ENCODE measurements at places on chromosomes 4 and X.
A peak's percentile ranks its signal among the peaks of the same experiment; 100 is the strongest.

DNA sequence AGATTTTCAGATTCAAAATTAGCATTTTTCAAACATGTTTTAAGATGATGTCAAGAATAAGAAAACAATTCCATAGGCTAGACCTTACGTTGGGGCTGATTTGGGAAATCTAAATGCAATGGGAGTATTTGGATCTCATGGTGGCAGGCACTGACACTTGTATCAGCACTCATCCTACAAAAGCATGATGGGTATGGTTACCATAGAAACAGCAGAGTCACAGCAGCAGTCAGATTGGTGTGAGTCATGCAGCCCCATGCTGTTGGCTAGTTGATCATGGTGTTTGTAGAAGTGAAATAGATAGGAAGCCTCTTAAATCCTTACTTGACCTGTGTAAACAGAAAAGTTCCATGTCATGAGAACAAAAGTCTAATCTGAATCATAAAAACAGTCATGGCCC is 1637.3 kb upstream of the PABPC4L start:
- DNase-seq, result no peak

GRCh38 chr4:36582198-36582597 is 300.8 kb downstream of the DTHD1 start:
- no peak for DNase-seq

DNA sequence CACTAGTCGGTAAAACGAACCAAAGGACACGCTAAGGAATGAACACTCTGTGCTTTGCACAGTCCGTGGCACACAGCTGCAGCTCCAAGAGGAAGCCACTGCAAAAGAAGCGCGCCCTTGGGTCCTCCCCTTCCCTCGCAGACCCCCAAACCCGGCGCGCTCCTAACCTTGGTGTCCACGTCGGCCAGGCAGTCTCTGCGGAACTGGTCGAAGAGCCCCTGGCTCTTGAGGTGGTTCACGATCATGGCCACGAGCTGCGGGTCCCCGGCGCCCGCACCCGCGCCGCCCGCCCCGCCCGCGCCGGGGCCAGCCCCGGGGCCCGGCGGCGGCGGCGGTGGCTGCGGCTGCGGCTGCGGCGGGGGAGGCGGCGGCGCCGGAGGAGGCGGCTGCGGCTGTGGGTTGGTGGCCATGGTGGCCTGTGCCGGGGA is 333 bp downstream of the BOD1L1 start:
- DNase-seq, result no peak

GRCh38 chr4:164706675-164707074 is 47.3 kb upstream of the SMIM31 start:
- DNase-seq, result no peak

- DNase-seq, result no peak
Observed at GRCh38 chr4:43607827-43608461, 715.4 kb downstream of the GRXCR1 start.

GRCh38 chrX:133956570-133957340 is 28.6 kb downstream of the GPC3 start:
- DNase-seq, result no peak

GRCh38 chr4:187577941-187578480 is 417.6 kb upstream of the ZFP42 start:
- DNase-seq, result no peak

- no peak for DNase-seq
Observed at GRCh38 chr4:120841580-120841979, 80.9 kb downstream of the PRDM5 start.

DNA sequence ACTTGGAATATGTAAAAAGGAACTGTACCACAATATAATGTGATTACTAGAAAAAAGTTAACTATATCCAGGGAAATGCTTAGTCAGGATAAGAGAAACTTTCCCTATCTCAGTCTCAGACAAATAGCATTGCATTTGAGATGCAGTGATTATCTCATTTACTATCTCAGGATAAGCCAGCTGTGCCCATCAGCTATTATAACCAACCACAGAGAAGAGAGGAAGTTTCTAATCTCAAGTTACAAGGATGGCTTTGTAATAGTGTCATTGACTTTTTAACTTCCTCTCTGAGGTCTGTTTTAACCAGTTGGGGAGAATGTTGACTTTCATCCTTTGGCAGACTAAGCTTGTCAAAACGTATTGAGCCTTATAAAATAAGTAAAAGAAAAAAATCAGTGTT is 56.5 kb downstream of the SNX25 start:
- DNase-seq, result no peak

- DNase-seq, result no peak
Observed at GRCh38 chr4:145390571-145390970, 91.1 kb upstream of the SMAD1 start.

DNA sequence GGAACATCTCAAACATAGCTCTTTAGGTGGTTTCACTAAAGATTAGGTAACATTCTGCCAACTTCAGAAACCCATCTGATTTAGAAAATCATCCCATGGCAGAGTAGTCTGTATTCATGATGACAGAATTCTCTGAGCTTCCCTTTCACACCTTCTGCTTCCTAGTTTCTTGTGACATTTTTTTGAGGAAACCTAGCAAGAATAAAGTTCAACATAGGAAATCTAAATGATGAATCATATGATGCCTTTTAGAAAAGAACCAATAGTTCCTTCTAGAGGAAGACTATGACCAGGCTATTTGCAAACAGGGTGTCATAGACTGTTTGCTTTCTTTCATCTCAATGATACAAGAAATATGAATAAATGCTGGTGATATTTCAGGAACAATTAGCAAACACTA is 49.8 kb upstream of the CAMK2D start:
- DNase-seq, result no peak

- no peak for DNase-seq
Observed at GRCh38 chr4:155773196-155773800, 14.5 kb downstream of the GUCY1B1 start.

- no peak for DNase-seq
Observed at GRCh38 chr4:112517067-112517634, 1.2 kb upstream of the NEUROG2 start.

DNA sequence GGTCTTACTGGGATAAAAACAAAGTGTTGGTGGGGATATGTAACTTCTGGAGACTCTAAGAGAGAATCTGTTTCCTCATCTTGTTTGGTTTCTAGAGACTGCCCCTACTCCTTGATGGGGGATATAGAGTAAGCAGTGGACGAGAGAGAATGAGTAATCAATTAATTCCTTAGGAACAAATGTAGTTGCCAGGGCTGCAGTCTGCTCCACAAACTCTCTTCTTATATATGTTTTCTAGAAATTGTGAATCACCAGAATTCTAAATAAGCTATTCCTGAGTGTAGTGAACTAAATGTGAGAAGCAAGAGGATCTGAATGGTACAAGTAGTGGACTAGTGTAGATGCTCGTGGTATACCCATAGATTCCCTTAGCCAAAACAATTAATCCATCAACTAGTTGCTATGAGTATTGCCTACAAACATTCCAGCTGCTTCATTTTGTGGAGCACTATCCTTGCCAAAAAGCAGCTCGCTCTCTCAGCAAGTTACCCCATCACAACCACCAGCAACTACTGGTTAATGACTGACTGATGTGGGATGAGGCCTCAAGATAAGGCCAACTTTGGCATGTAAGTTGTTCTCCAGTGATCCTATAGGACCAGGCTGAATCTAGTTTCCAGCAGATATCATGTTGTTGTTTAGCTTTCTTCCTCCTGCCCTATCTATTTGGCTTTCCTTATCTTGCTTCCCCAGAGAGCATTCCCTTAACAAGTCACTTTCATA is 273.0 kb downstream of the SLC7A11 start:
- DNase-seq, result no peak

DNA sequence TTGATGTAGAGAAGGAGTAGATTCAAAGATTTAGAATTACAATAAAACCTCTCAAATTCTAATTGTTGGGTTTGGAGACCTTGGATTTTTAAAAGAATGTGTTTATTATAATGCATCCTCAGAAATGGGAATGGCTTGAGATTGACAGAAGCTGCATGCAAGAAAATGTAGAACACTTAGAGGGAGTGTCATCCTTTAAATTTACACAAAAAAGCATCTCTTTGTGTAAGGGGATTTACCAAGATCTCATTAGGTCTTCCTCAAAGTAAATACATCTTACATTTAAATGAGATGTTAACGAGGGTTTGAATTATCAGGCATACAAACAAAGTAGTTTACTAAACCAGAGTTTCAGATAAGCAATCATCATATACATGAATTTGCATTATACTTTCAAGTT is 615.0 kb downstream of the FAM133A start:
- no peak for DNase-seq

DNA sequence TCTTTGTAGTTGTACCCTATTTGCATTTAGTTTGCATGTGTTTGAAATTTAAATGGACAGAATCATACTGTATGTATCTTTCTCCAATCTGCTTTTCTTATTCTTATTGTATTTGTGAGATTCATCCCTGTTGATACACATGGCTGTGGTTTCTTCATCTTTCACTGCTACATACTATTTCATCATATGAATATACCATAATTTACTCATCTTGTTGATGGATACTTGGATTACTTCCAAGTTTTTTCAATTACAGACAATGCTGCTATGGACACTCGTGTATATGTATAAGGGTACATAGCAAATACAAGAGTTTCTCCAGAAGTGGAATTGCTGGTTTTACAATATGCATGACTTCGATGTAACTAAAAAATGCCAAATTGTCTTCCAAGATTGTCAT is 11.8 kb upstream of the KLHL8 start:
- no peak for DNase-seq

- DNase-seq, result no peak
Observed at GRCh38 chrX:105648732-105649131, 173.6 kb upstream of the NRK start.

DNA sequence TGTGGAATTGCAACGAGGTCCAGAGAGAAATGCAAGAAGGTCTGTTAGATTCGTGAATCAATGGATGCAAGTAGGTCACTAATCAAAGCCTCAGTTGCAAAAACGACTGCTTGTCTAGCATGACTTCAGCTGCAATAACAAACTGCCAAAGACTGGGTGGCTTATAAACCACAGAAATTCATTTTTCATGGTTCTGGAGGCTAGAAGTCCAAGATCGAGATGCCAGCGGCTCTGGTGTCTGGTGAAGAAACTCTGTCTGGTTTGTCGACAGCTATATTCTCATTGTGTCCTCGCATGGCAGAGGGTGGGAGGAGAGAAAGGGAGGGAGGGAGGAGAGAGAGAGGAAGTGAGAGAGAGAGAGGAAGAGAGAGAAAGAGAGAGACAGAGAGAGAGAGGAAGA is 114.7 kb downstream of the MXRA5 start:
- no peak for DNase-seq

- no peak for DNase-seq
Observed at GRCh38 chr4:33882246-33882990, 2361.9 kb downstream of the ARAP2 start.

DNA sequence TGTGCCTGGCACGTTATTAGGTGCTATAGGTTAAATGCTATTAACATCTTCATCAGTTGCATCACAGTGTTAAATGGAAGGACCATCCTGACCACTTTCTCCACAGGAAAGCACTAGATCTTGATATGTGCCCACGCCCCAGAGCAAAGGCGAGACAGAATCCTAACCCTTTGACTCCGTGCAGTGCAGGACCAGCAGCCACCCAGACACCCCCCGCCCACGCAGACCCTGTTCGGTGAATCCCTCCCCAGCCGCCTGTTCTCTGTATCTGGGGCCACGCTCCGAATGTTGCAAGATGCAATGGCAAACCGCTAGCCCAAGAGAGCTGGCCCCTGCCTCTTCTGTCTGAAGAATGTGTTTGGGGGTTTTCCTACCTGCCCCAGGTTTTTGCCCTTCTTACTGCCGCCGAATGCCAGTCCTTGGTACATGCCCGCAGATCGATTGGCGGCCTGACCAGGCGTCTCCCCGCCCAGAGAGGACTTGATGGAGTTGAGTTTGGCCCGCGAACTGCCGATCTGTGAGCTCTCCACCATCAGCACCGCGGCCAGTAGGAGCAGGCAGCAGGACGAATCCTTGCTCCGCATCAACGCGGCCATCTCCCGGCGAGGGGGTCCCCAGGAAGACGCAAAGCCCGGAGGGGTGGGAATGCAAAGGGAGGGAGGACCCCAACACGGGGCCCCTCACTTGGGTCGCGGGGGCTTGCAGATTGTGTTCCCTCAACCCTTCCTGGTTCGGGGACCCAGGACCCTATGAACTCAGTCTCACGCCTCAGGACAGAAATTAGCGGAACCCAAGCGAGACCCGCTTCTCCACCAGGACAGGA is 906 bp downstream of the DKK2 start:
- no peak for DNase-seq

- DNase-seq, result peak; percentile 5
Observed at GRCh38 chr4:110165382-110166286, 32.8 kb downstream of the ELOVL6 start.

DNA sequence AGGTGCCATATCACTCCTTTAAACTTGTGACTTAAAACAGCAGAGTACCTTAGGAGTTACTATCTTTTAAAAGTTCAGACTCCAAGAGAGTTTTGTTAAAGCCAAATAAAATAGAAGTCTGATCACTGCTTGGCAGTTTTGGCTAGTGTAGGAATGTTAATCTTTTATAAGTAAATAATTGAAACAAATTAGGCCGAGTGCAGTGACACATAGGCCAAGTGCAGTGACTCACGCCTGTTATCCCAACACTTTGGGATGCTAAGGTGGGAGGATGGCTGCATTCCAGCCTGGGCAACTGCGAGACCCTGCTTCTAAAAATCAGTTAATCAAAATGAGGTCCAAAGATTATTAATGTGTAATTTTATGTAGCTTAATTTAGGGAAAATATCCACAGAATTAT is 37.2 kb downstream of the WDR44 start:
- no peak for DNase-seq

GRCh38 chrX:155094468-155095061 is 23.3 kb downstream of the BRCC3 start:
- no peak for DNase-seq

DNA sequence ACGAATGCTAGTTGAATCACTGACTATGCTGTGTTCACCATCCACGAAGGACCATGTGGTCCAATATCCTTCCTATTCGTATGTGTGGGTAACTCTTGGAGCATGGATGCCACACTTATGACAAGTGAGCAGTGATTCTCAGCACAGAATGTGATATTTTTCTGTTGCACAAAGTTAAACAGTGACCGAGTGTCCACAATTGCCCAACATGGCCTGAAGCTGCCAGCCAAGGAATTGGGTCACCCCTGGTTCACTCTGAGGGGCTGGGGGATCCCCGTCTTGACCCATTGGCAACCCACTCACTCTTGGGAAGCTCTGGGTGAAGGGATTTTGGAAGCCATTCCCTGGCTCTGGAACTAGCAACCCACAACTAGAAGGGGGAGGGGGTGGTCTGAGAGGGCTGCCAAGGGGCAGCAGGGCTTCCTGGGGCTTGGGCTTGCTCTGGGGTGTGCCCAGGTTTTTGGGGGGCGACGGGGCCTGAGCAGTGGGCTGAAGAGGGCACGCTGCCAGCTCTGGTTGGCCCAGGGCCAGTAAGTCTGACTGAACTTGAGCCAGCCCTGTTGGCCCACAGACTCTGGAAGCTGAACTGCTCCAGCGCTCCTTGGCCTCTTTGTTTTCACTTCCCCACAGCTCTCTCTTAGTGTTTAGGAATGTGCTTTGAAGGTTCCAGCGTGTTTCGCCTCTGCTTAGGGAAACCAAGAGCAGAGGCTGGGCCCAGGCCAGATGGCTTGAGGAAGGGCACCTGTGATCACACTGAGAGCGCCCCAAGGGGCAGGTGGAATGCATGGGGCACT is 43.1 kb upstream of the BCOR start:
- no peak for DNase-seq
